ENCODE measurements at places on chromosomes 1 and 21. TPM values are rescaled to one million over a fixed set of nuclear protein-coding genes. Genes with fewer than 3 reads are reported as not detected.

TMEM167B gene
- 29.9 TPM for total RNA-seq

FAAH gene
- total RNA-seq, result 2.4 TPM

CADM3 gene
- total RNA-seq, result not detected

LIPI gene
- not detected for total RNA-seq

RGS5 gene
- total RNA-seq, result 2.8 TPM

SEMA4A gene
- total RNA-seq, result 132 TPM

LYPD8 gene
- total RNA-seq, result not detected

G0S2 gene
- 49.4 TPM for total RNA-seq

KRTAP19-3 gene
- total RNA-seq, result not detected

MSH4 gene
- total RNA-seq, result 0.60 TPM

ZNF697 gene
- 13.0 TPM for total RNA-seq

SAMD11 gene
- total RNA-seq, result not detected

OR4F16 gene
- total RNA-seq, result not detected

CFAP107 gene
- not detected for total RNA-seq

MINDY1 gene
- total RNA-seq, result 16.2 TPM

WRAP73 gene
- total RNA-seq, result 42.2 TPM

TMPRSS3 gene
- total RNA-seq, result 81.0 TPM

CALML6 gene
- total RNA-seq, result 0.32 TPM

PODN gene
- total RNA-seq, result not detected

PAPPA2 gene
- not detected for total RNA-seq

RIPPLY3 gene
- not detected for total RNA-seq

PCSK9 gene
- total RNA-seq, result 0.05 TPM

MFN2 gene
- 69.5 TPM for total RNA-seq

MYBPH gene
- total RNA-seq, result not detected

GJB5 gene
- total RNA-seq, result not detected

ID3 gene
- 24.7 TPM for total RNA-seq

MMP23B gene
- 0.94 TPM for total RNA-seq

TRIM63 gene
- not detected for total RNA-seq

FUCA1 gene
- 4.0 TPM for total RNA-seq

HUNK gene
- total RNA-seq, result 0.55 TPM

NTMT2 gene
- total RNA-seq, result not detected

SPRR2F gene
- not detected for total RNA-seq

AMIGO1 gene
- 0.92 TPM for total RNA-seq

TAL1 gene
- not detected for total RNA-seq

OR6N2 gene
- total RNA-seq, result not detected

SEC16B gene
- total RNA-seq, result not detected

C1orf35 gene
- total RNA-seq, result 23.9 TPM

EPRS1 gene
- 163 TPM for total RNA-seq

BRWD1 gene
- 34.8 TPM for total RNA-seq

BEST4 gene
- 0.91 TPM for total RNA-seq

ZNF695 gene
- total RNA-seq, result 1.2 TPM

C1orf53 gene
- total RNA-seq, result 2.4 TPM

FOXD2 gene
- total RNA-seq, result 0.11 TPM

SLC30A2 gene
- total RNA-seq, result not detected

LRRC71 gene
- not detected for total RNA-seq

SESN2 gene
- total RNA-seq, result 7.1 TPM
